T-helper 2 cell treated with Interferon-gamma antibody and Interleukin-4, amounts not matched to agents 5 μg/mL and 100 μg/mL, for 36 hours (primary cell): ENCODE measurements at places on chromosomes 5 and 9.
A peak's percentile ranks its signal among the peaks of the same experiment; 100 is the strongest.

- no peak for DNase-seq
Observed at GRCh38 chr5:87850843-87851242, 417.8 kb downstream of the TMEM161B start.

DNA sequence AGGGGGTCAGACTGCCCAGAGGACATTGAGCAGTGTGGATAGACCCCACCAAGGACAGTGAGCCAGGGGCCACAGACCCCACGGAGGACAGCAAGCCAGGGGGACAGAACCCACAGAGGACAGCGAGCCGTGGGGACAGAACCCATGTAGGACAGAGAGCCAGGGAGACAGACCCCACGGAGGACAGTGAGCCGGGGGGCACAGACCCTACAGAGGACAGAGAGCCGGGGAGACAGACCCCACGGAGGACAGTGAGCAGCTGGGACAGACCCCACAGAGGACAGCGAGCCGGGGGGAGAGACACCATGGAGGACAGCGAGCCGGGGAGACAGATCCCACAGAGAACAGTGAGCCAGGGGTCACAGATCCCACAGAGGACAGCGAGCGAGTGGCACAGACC, 3.4 kb upstream of the ZDHHC11 start:
- DNase-seq: no peak

- DNase-seq: no peak
Observed at GRCh38 chr5:39665328-39665727, 240.5 kb upstream of the DAB2 start.

- no peak for DNase-seq
Observed at GRCh38 chr9:110191615-110192014, 16.3 kb downstream of the C9orf152 start.

DNA sequence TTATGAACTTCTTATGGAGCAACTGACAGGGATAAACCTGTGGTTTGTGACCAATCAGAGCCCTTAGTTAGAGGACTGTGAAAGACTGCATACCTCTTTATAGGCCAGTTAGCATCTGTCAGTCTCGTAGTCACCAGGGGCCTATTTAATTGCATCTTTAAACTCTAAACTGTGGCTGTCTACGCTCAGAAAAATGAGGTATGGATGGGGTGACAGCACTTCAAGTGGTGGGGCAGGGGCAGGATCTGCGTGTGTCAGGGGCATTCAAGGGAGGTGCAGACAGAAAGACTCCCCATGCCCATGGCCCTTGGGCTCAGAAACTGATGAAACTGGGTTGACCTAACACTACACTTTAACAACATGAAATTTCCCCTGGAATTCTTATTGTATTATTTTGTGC, 132.6 kb upstream of the TBCA start:
- DNase-seq: no peak

- DNase-seq: no peak
Observed at GRCh38 chr5:1524799-1525623, 1.3 kb upstream of the LPCAT1 start.

- no peak for DNase-seq
Observed at GRCh38 chr5:37742111-37742510, 97.7 kb downstream of the GDNF start.

GRCh38 chr9:25177858-25178257, 500.4 kb downstream of the TUSC1 start:
- DNase-seq: no peak

DNA sequence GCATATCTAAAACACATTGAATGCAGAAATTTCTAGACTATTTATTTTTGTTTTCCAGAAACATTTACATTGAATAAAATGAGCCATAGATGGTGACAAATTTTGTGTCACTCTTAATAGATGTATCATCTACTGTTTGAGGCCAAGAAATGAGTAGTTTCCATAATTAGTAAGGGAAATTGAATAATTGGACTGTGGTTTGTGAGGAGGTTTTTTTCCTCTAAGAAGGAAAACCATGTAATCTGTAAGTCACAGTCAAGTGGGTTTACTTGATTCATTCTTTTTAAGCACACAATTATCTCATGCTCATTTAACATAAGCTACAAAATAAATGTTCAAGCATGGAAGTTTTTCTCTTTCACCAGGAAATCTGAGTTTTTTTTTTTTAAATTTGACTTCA, 876.4 kb downstream of the NR2F1-AS1 start:
- DNase-seq: no peak

DNA sequence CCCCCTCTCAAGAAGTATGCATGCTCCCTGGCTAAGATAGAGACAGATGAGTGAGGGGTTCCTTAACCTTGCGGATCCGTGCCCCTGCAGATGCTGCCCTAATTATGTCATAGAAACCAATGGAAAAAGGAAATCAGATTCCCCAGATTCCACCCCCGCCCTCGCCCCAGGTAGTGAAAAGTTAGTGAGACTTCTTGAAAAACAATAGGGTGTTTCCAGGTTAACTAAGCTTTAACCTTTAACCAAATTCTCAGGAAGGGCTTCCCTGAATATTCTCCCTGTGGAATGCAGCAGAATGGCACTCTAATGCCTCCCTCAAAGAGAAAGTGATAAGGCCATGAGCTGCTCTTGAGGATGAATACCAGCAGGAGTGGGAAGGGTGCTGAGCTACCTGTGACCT, 116.0 kb upstream of the RANBP3L start:
- DNase-seq: no peak

DNA sequence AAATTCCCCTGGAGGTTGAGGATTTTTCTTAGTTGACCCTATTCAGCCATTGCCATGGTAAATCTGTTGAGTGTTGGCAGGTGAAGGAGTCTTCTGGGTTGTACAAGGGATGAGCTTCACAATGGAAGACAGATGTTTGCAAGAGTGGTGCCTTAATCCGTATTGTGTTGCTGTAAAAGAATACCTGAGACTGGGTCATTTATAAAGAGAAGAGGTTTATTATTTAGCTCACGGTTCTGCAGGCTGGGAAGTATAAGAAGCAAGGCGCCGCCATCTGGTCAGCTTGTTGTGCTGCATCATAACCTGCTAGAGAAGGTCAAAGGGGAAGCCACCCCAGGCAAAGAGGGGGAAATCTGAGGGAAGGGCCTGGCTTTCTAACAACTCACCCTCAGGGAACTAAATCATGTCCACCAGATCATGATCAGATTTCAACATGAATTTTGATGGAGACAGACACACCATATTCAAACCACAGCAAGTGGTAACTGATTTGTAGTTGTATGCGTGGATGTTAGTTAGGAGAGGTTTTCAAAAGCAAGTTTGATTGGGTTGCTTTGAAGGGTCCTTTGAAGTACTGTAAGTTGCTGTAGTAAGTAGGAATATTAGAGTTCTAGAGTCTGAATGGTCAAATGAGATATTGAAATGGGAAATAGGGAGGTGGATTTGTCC, 2.5 kb downstream of the TNPO1 start:
- DNase-seq: peak; percentile 43

DNA sequence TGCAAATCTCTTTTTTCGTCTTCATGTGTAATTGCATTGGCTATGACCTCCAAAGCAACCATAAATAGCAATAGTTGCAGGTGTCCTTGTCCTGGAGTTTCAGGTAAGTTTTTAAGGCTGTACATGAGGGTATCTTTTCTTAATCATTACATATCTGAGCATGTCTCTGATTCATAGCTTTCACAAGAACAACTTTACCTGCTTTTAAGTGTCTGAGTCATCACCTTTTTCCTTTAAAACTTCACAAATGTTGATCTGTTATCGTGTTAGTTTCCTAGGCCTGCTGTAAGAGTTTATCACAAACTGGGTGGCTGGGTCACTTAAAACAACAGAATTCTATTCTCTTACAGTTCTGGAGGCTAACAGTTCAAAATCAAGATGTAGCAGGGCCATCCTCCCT, 13.8 kb downstream of the GARNL3 start:
- no peak for DNase-seq

DNA sequence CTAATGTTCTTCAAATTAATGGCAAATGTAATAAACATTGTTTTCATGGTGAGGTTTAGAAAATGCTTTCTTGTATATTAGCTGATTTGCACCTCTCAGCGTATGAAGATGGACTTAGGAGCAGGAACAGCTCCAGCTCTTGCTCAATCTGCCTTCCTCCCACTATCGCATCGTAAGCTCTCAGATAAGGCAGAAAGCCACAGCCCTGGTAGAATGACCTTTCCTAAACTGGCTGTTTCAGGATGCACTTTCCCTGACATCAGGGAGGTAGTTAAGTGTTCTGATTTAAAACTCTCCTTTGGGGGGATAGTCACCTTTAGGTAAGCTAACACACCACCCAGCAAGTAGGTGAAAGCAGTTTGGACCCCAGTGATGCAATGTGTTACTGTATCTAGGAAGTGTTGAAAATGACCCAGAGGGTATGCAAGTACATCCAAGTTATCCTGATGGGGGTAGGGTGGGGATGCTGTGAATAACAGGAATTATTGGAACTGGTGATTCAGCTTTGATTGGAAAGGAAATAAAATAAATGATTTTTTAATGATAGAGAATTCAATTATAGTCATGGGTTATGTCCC, 72.3 kb downstream of the LMNB1 start:
- DNase-seq: no peak
